A549 treated with GW870086 at 1 μM for 4 hours (cell line): ENCODE measurements at places on chromosomes 5 and 9. TPM values are rescaled to one million over a fixed set of nuclear protein-coding genes. Genes with fewer than 3 reads are reported as not detected.

FBN2 gene
- total RNA-seq, result 12.1 to 22.0 TPM (median 18.9 TPM) in 5 replicates

COX7C gene
- total RNA-seq, result 604 to 810 TPM (median 621 TPM) in 5 replicates

ABCA2 gene
- 21.4 to 27.7 TPM (median 25.4 TPM) in 5 replicates for total RNA-seq

C1QTNF3 gene
- 0.26 TPM in 1 of 5 replicates, not detected in the others for total RNA-seq

SPRY4 gene
- total RNA-seq, result 6.8 to 10.0 TPM (median 9.2 TPM) in 5 replicates

PDE6A gene
- total RNA-seq, result 0.09 to 0.28 TPM (median 0.23 TPM) in 5 replicates

TMEM171 gene
- total RNA-seq, result 3.9 to 7.8 TPM (median 6.6 TPM) in 5 replicates

AIF1L gene
- 1.6 to 2.4 TPM (median 1.7 TPM) in 5 replicates for total RNA-seq

PCDHA9 gene
- total RNA-seq, result 0.02 to 0.07 TPM in 2 of 5 replicates, not detected in the others

SEMA5A gene
- not detected in 5 replicates for total RNA-seq

RIC1 gene
- 11.0 to 15.3 TPM (median 13.2 TPM) in 5 replicates for total RNA-seq

ZBTB34 gene
- total RNA-seq, result 3.0 to 4.1 TPM (median 3.8 TPM) in 5 replicates

ANKRD34B gene
- 0.05 to 0.12 TPM (median 0.06 TPM) in 4 of 5 replicates, not detected in the other for total RNA-seq

ARSI gene
- 28.6 to 39.5 TPM (median 34.0 TPM) in 5 replicates for total RNA-seq

SH3PXD2B gene
- 13.7 to 20.7 TPM (median 18.4 TPM) in 5 replicates for total RNA-seq

INVS gene
- 7.5 to 10.8 TPM (median 9.6 TPM) in 5 replicates for total RNA-seq

SPATA31A3 gene
- not detected in 5 replicates for total RNA-seq

NR2F1-AS1 gene
- 3.2 to 5.2 TPM (median 4.3 TPM) in 5 replicates for total RNA-seq
